Ovary (tissue), 10 donors: ENCODE measurements at places on chromosomes 7 and 10.

DNA sequence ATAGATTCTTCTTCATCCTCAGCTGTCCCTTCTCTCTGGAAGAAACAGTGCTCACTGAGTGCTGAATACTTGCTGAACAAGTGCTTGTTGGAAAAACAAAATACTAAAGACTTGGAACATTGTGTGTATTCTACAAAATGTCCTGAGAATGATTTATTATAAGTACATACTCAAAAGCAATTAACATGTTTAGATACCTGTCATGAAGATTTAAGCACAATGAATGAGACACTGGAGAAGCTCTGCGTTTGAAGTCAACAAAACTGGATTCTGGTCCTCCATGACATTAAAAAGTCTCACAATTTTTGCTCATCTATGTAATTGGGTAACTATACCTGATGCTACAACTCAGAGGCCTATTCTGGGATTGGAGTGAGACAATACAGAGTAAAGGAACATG lies 34.8 kb upstream of the LAMB1 start:
- no peaks in the 10 kb centered on the region for H3K36me3 ChIP-seq
- H3K27ac ChIP-seq: no peak overlapping the region
- no peaks in the 10 kb centered on the region for H3K27me3 ChIP-seq
- no peak overlapping the region for H3K4me3 ChIP-seq

DNA sequence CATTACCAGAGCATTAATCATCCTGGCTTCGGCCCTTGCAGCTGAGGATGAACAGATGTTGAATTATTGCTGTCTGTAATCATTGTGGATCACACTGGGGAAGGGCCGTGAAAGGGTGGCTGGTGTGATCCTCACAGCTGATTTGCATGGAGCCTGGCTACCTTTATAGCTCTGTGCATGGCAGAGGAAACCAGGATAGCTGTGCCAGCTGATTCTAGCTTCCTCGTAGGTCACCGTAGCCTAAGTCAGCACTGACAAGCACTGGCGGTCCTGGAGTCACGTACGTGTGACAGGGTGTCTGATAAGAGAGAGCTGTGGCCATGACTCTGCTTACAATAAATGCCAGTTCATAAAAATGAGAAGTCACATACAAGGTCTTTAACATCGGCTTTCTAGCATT lies 76.5 kb downstream of the INSYN2A start:
- no peaks in the 10 kb centered on the region for H3K36me3 ChIP-seq
- no peaks in the 10 kb centered on the region for H3K27me3 ChIP-seq
- H3K27ac ChIP-seq: no peak overlapping the region

GRCh38 chr7:116024826-116025809 lies 5.4 kb downstream of the TFEC start:
- no peaks in the 10 kb centered on the region for H3K36me3 ChIP-seq
- no peaks in the 10 kb centered on the region for H3K27me3 ChIP-seq
- H3K4me3 ChIP-seq: no peak overlapping the region
- H3K4me1 ChIP-seq: no peaks in the 10 kb centered on the region
- no peak for DNase-seq
- H3K27ac ChIP-seq: no peak overlapping the region

- H3K27me3 ChIP-seq: no peaks in the 10 kb centered on the region
- DNase-seq: no peak
- no peak overlapping the region for H3K4me3 ChIP-seq
- no peaks in the 10 kb centered on the region for H3K4me1 ChIP-seq
- no peak overlapping the region for H3K27ac ChIP-seq
Measured at GRCh38 chr10:112122827-112123226, 60.7 kb downstream of the GPAM start.
